ENCODE measurements at places on chromosomes 5 and 9.

DNA sequence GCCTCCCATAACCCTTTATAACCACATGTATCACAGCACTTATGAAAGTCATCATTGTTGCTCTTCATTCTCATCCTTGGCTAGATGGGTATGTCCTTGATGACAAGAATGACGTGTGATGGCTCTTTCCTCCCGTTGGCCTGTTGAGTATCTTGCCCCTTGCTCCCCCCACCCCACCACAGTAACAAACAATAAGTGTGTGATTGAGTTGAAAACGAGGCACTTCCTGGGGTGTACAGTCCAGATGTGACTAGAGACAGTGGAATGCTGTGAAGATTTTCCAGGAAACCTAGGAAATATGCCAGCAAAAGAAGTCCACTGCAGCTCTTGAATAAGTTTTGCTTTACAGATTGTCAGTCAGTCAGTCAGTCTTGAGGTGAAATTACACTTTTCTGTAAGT, 262.5 kb downstream of the ELAVL2 start:
- no peak for DNase-seq

DNA sequence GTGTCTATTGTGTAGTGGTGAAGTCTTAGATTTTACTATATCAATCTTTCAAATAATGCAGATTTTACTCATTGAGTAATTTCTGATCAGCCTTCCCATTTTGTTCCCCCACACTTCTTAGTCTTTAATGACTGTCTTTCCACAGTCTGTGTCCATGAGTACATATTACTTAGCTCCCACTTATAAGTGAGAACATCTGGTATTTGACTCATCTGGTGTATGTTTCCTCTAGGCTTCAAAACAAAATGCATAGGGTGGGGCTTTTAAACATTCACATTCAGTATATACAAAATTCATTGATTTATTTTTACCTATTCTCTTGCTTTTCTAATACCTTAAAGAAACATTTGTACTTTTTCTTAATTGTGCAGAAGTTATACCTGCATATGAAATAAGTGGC, 513.0 kb downstream of the MTRR start:
- DNase-seq = no peak

- DNase-seq = no peak
Observed at GRCh38 chr5:141683596-141684141, 1.6 kb upstream of the ARAP3 start.

DNA sequence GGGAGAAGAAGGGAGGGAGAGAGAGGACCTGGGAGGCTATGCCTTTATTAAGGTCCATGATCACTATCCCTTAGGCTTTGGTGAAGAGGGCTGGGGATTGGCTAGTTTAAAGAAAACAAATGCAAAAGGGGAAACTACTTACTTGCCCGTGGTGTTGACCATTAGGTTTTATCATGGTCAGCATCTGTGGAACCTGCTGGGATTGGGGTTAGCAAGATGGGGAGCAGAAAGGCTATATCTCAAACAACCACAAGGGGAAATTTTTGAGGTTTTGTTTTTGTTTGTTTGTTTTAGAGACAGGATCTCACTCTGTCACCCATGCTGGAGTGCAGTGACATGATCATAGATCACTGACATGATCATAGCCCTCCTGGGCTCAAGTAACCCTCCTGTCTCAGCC, 9.0 kb upstream of the RAD23B start:
- no peak for DNase-seq

- no peak for DNase-seq
Observed at GRCh38 chr9:134204991-134205578, 40.7 kb upstream of the RNU6ATAC start.

GRCh38 chr9:76718166-76718565, 46.1 kb upstream of the PCA3 start:
- no peak for DNase-seq

DNA sequence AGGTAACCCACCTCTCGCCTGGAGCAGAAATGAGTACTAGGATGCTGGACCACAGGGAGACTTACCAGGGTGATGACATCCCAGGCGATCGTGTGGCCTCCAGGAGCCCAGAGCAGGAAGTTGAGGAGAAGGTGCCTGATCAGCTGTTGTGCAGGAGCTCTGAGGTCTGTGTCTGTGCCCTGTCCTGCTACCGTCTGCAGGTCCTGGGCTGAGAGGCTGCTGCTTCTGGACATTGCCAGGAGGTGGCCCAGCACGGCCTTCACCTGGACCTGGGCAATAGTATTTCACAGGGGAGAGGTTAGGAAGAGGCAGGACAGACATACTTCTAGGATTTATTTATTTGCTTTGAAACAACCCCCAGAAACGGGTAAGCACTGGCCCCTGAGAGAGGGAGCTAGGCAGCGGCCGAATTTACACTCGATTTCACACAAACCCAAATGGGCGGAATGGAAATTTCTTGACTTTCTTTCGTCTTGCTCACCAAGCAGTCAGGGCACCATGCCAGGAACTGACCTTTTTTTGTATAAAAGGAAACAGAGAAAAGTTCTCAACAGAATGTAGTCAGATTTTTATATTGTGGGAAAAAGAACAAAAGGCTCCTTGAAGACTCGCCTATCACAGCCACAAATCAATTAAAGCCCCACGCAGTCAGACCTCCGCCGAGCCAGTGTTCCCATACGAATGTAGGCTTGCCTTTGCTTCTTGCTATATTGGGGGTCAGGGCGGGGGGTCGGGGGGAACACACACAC, 210.3 kb downstream of the FANCC start:
- no peak for DNase-seq

DNA sequence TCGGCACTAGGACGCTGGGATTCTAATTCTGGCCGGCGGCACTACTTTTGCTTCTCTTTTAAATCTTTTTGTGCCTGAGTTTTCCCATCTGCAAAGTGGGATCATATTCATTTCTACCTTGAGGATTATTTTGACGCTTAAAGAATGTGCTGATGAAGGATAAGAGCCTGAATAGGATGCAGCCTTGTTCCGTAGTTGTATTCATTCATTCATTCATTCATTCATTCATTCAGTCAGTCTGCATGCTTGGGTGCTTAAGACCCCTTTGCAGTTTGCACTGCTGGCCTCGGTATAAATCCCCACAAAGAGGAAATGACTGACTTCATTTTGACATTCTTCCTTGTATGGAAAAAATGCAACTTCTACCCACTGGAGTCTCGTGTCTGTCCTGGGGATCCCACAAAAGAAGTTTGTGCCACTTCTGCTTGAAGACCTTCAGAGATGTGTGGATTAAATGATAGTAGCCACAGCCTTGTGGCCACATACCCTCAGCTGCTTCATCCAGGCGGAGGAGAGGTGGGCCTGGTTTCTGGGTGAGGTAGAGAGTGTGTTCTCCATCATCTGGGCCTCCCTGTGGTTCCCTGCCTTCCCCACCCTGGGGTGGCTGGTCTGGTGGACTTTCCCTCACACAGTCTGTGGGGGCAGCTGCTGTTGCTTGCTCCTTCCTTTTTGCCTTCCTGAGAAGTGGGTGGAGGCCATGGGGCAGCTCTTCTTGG, 62.6 kb downstream of the PPARGC1B start:
- DNase-seq = no peak

DNA sequence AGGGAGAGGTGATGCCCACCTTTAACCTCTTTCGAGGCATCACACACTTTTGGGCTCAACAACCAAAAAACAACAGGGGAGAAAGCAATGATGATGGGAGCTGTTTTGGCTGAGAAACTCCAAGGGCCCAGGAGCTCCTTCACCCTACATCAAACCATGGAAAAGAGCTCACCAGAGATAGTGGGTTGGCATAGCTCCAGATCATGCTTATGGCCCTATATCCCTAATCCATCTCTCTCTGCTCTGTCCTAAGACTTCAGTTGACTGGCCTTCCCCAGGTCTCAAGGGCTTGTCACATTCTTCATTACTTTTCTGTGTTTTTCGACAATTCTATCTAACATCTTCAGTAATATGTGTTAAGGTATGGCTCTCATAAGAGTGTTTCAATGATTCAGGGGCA, 5.7 kb upstream of the CTSL start:
- DNase-seq = no peak

- DNase-seq = no peak
Observed at GRCh38 chr5:104643320-104643719, 1080.7 kb upstream of the NUDT12 start.

GRCh38 chr5:66891184-66891925, 295.2 kb downstream of the MAST4 start:
- no peak for DNase-seq

GRCh38 chr9:12993466-12993865, 218.6 kb downstream of the LURAP1L start:
- no peak for DNase-seq

GRCh38 chr5:26889815-26890214, 148.6 kb downstream of the CDH9 start:
- no peak for DNase-seq

- DNase-seq = no peak
Observed at GRCh38 chr9:18678821-18679590, 205.1 kb downstream of the ADAMTSL1 start.

DNA sequence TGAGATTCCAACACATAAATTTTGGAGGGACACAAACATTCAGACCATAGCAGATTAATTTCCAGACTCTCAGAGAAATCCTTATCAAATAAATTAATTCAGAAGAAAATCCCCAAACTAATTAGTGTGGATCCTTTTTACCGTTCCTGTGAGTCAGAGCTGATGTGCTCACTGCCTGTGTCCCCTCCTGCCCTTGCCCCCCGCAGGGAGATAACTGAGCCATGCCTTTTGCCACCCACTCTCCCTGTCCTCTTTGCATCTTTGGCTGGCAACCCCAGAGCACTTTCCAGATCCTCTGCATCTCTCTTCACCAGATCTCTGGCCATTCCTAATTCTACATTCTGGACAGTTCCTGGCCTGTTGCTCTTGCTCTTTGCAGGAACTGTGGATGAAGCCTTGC, 135.4 kb upstream of the MAP1B start:
- DNase-seq = no peak

GRCh38 chr5:88172847-88173758, 95.5 kb downstream of the TMEM161B start:
- no peak for DNase-seq

DNA sequence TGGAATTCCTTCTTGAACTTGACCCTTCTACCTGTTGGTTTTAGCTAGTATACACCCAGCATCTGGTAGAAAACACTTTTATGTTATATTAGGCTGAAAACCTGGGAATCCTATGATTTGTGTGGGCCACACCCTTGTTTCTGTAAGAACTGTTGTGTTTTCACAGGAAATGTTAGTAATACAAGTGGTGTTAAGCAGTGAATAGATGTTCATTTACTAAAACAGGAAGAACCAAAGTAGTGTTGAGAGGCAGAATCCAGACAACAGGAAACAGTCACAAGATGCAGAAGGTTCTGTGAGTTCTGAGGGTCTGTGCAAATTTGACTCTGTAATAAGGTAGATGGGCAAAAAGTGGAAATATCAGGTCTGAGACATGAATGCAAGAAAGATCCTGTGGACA, 73.0 kb upstream of the RAI14 start:
- no peak for DNase-seq

DNA sequence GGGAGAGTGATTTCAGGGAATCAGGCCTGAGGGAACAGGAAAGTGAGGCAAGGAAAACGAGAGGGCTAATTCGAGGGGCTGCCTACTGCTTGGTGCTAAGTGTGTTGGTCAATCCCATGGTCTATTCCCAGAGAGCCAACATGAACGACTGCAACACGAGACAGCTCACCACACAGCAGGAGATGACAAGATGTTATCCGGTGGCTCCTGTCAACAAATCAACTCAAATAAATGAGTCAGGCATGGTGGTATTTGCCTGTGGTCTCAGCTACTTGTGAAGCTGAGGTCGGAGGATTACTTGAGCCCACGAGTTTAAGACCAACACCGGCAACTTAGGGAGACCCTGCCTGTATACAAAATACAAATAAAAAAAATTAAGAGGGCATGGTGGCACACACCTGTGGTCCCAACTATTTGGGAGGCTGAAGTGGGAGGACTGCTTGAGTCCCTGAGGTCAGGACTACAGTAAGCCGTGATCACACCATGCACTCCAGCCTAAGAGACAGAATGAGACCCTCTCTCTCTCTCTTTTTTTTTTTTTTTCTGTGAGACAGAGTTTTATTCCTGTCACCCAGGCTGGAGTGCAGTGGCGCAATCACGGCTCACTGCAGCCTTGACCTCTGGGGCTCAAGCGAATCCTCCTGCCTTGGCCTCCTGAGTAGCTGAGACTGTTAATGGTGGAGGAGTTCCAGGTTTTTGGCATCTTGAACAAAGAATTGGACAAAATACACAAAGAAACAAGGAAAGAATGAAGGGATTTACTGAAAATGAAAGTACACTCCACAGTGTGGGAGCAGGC, 9.0 kb upstream of the FAF2 start:
- DNase-seq = no peak

DNA sequence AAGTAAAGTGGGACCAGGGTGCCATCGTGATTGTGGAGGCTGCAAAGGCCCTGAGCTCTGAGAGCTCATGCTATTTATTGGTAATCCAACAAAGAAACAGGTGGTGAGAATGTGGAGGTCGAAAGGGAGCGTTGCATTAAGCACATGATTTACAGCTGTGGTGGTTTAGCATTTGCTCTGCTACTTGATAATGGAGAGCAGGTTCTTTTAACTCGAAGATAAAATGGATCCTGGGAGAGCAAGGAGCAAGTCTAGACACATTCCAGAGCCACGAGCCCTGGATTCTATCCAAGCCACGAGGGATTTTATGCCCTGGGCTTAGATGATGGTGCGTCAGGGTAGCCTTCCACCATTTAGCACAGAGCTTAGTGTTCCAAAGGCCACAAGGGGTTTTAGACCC, 1710.1 kb upstream of the CDH9 start:
- DNase-seq = no peak

GRCh38 chr5:135493406-135494180, 41.4 kb upstream of the TIFAB start:
- DNase-seq = no peak

GRCh38 chr5:151432210-151432609, 15.2 kb upstream of the SLC36A1 start:
- DNase-seq = no peak

GRCh38 chr9:36729906-36730305, 157.2 kb downstream of the MELK start:
- DNase-seq = no peak

DNA sequence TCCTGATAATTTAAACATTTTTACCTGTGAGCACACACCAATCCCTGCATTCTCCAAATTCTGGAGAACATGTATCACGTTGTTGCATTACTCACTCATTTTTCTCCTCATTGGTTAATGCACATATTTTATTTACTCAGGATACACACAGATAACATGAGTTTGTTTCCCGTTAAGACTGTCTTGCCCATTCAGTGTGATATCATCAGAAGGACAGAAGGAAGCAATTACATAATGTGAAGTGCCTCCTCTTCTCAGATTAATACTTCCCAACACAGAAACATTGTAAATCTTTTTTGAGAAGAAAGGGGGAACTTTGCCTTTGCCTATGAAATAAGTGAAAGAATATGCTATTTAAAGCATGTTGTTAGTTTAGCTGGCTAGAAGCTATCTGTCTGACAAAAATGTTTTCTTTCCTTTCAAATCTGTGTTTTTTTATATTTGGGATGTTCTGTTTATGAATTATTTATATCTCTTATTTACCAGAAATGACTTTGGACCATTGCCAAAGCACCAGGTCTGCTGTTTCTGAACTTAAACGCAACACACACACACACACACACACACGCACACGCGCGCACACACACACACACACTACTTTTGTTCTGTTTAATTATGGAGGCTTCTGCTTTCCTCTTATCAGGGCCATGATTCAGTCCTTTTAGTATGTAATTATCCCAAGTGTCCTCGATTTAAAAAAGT, 186.5 kb downstream of the CHSY3 start:
- no peak for DNase-seq

Measured in stimulated activated CD8-positive, alpha-beta memory T cell treated with anti-CD3 and anti-CD28 coated beads, Interleukin-15, amount 100 ng/mL, for 4 hours (primary cell).